ENCODE measurements at places on chromosomes 1 and 21.

GRCh38 chr1:160085686-160086455 lies 4.5 kb downstream of the KCNJ9 start:
- DNase-seq: peak; percentile 94

GRCh38 chr1:53577761-53578100 lies 118.5 kb downstream of the DMRTB1 start:
- no peak for DNase-seq

GRCh38 chr1:151367658-151368392 lies 4.7 kb downstream of the SELENBP1 start:
- DNase-seq: no peak

DNA sequence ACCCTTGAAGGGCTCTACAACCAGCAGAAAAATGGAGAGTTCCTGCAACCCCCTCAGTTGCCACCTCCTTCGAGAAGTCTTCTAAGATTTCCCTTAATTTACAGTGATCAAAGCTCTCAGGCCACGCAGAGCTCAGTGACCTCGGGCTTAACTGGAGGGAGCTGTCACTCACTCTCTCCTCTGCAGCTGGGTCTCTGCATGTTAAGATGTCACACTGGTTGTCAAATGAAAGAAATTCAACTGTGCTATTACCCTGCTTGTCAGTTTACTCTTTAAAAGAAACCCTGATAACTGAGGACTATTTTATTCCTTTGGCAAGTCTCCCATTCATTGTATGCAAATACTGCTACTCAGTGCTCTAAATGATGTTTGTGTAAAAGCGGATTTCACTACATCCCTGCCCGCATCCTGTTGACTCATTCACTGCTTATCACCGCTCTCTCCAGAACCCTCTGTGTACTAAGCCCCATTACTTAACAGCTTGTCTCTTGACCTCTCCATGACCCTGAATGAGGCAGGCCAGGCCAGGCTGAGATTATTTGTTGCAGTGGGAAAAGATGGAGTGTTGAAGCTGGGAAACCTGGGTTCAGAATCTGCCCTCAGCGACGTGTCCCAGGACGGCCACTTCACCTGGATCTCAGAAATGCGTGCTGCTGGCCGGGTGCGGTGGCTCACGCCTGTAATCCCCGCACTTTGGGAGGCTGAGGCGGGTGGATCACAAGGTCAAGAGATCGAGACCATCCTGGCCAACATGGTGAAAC lies 13.7 kb downstream of the DHRS3 start:
- peak; percentile 88 for DNase-seq

DNA sequence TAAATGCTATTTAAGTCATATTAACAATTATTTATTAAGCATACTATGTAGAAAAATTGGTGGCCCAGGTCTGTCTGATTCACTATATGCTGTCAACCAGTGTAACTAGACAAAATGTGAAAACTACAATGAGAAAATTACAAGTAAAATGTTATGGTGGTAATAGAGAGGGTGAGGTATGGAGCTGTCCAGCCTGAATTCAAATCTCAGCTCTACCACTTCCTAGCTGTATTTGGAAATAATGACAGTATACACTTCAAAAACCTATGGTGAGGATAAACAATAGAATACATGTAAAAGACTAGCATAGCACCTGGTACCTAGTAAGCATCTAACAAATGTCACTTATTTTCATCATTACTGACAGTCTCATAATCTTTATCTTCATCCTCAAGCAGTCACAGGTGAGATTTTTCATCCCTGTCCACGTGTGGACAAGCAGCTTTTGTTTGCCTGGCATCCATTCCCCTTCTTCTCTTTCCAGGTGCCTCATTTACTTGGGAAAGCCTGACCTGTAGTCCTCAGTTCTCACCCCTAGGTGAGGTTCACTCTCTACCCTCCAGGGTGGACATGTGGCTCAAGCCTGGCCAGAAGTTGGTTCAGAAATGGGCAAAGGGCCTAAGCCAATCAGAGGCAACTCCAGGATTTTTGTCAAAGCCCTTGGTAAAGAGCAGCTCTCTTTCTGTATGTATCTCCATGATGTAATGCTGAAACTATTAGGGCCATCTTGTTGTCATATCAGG lies 29.5 kb downstream of the EGLN1 start:
- no peak for DNase-seq

DNA sequence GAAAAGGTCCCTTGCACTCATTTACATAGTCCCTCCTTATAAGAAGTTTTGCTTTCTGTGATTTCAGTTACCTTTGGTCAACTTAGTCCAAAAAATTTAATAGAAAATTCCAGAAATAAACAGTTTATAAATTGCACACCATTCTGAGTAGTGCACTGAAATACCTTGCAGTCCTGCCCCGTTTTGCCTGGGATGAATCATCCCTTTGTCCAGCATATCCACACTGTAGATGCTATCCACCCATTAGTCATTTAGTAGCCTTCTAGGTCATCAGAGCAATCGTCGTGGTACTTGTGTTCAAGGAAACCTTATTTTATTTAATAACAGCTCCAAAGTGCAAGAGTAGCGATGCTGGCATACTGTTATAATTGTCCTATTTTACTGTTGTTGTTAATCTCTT lies 38.0 kb downstream of the SPRTN start:
- DNase-seq: no peak

- no peak for DNase-seq
Measured at GRCh38 chr1:196680107-196680506, 28.3 kb downstream of the CFH start.

DNA sequence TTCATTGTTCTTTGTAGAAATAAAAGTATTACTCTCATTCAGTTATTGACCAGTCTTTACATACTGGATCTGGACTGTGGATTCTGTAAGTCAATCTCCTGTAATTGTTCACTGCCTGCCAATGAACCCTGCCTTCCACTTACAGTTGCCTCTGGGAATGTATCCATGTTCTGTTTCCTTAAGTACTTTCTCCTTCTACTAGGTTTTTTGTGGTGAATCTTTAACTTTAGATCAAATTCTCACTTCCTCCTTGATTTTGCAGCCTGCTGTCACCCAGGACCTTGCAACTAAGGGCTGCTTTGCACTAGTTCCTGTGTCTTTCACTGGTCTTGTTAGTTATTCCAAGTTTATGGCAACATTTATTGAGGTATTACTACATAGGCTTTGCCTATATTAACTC lies 28.2 kb upstream of the ANKRD13C start:
- DNase-seq: no peak

DNA sequence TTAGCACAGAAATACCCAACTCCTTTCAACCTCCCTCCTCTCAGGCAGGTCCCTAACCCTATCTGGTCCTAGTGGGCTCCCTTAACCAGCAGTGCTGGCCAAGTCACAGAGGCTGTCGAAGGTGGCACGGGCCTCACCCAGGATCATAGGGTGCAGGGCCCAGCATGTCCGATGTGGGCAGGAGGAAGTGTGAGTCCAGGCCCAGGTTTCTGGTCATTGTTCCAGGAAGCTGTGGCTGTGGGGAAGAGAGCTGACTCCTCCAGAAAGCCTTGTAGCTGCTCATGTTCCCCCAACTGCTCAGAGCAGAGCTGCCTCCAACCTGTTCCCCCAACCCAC lies 2.4 kb downstream of the CCDC17 start:
- peak; percentile 55 for DNase-seq

- peak; percentile 88 for DNase-seq
Measured at GRCh38 chr1:16318555-16318954, 33.7 kb downstream of the FBXO42 start.

- DNase-seq: no peak
Measured at GRCh38 chr1:232576537-232576936, 53.4 kb downstream of the SIPA1L2 start.

DNA sequence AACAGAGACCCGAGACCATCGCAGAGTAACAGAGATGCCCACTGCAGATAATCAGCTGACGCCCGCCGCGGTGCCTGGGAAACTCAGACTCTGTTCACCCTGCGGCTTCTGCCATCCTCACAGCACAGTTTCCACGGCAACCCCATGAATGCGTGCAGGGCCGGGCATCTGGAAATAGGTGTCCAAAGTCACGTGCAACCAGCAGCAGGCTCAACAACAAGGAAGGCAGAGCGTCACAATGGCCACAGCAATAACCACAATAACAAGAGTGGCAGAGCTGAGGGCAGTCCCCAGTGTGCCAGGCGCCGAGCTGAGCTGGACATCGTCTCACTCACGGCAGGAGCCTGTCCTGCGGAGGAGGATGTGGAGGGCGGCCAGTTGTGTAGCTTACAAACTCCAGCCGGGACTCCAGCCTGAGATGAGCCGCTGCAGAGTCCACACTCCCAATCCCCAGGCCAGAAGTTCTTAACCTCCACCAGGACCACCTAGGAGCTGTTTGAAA lies 102.0 kb downstream of the CRYAA start:
- DNase-seq: no peak

DNA sequence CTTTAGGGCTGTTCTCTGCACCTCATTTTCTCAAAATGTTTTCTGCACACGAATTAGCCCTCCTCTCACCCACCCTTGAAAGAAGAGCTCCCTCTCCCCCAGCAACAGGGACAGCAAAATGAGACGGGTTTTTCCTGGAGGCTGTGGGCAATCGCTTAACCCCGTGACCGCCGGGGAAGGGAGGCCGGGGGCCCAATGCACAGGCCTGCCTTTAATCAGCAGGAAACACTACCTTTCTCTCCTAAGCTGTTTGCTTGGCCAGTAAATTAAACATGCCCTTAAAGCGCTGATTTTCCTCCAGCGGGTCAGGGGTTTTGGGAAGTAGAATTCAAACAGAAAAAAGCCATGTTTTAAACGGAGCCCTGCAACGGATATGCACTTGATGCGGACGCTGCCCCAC lies 114.4 kb downstream of the PRDM16 start:
- DNase-seq: no peak

- no peak for DNase-seq
Measured at GRCh38 chr1:228362884-228363450, 43.7 kb downstream of the TRIM11 start.

GRCh38 chr1:101316256-101316655 lies 79.4 kb downstream of the S1PR1 start:
- no peak for DNase-seq

GRCh38 chr1:38330799-38331198 lies 284.2 kb upstream of the POU3F1 start:
- DNase-seq: no peak

GRCh38 chr21:36744560-36745231 lies 45.8 kb downstream of the SIM2 start:
- DNase-seq: no peak

GRCh38 chr1:113765306-113766230 lies 6.3 kb upstream of the PHTF1 start:
- no peak for DNase-seq

GRCh38 chr1:167544447-167545093 lies 9.0 kb downstream of the CREG1 start:
- no peak for DNase-seq

- no peak for DNase-seq
Measured at GRCh38 chr1:40519517-40519916, 10.9 kb downstream of the EXO5 start.

DNA sequence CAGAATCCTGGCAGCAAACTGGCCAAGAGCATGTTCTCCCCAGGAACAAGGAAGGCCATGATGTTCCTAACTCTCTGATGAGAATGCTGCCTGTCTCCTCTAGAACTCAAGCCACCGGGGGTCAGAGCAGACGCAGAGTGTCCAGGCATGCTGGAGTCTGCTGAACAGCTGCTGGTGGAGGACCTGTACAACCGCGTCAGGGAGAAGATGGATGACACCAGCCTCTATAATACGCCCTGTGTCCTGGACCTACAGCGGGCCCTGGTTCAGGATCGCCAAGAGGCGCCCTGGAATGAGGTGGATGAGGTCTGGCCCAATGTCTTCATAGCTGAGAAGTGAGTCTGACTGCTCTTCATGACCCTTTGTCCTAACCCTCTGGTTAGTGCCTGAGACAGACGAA lies 23.4 kb downstream of the STYXL2 start:
- no peak for DNase-seq

GRCh38 chr21:41102281-41102680 lies 65.7 kb upstream of the BACE2 start:
- DNase-seq: peak; percentile 44

GRCh38 chr1:23273450-23274133 lies 56.3 kb upstream of the HTR1D start:
- DNase-seq: peak; percentile 18

GRCh38 chr1:69451196-69451595 lies 116.5 kb upstream of the LRRC7 start:
- no peak for DNase-seq

- no peak for DNase-seq
Measured at GRCh38 chr1:54296666-54297065, 96.7 kb downstream of the MRPL37 start.

- no peak for DNase-seq
Measured at GRCh38 chr1:45306319-45306718, 20.4 kb upstream of the HPDL start.

DNA sequence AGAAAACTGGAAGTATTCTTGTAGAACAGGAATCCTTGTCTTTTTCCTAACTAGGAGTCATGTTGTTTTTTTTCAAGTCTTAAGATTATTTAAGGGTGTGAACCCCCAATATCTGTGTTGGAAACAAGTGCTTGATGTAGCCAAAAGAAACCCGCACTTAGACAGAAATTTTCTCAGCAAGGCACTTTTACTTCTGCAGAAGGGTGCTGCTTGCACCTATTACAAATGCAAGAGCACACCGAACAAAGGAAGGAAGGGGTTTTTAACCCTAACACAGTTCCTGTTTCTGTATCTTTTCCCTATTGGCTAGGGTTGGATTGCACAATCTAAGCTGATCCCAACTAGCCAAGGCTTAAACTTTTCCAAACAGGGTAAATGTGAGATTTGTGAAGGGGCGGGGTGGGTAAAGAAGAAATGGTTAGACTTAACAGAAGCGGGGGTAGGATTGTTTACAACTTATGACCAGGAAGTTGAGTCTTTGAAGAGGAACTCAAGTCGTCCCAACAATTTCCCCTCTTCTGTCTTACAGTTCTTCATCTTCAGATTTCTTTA lies 75.1 kb downstream of the ZFYVE9 start:
- DNase-seq: peak; percentile 22

GRCh38 chr1:202798792-202799331 lies 9.4 kb downstream of the KDM5B start:
- DNase-seq: no peak

- DNase-seq: peak; percentile 65
Measured at GRCh38 chr1:27095576-27095975, 59.3 kb downstream of the SLC9A1 start.

DNA sequence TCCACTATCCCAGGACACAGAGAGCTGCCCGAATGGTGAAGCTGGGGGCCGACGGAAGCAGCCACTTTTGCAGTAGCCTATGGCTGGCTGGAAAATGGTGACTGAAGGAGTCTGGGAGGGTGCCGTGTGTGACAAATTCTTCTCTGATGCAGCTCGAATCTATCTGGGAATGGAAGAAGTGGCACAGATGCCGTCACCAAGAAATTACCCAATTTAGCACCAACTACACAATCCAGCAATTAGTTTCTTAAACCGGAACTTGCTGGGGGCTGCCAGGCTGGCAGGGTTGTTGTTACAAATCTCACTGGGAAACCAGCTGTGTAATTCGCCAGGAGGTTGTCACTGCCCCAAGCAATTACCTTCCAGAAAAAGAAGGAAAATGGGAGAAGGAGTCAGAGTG lies 18.0 kb downstream of the DLGAP3 start:
- no peak for DNase-seq
